ENCODE measurements at places on chromosomes 3 and 15.

DNA sequence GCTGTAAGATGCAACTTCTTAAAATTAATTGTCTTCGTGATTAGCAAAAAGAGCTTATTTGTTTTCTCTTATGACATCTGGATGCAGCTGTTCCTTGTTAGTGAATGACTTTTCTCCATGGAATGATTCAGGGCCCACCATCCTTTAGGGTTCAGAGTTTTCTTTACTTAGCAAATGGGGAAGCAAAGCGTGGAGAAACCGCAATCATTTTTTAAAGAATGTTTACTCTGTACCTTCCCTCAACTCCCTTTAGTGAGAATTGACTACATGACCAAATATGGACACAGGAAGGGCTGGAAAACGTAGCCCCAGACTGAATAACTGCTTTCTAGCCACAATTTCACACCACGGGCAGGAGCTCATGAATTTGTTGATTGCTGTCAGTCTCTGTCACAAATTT is 130.1 kb downstream of the EDEM1 start:
- no peak for DNase-seq

DNA sequence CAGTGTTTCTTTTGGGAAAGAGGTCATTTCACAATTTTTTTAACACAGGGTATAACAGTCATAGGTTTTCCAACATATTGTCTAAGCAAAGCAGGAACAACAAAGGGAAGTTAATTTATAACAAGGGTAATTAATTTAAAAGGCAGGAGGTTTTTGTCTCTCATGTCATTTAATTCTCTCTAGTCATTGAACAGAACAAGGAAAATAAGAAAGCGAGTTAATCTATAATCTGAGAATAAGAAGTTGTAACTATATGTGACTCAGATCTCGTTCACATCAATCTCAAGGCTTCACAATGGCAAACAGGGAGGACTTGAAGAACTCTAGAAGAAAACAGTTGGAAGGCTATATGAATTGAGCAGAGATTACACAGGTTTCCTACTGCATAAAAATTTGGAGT is 579.8 kb upstream of the CCDC54 start:
- DNase-seq = no peak

DNA sequence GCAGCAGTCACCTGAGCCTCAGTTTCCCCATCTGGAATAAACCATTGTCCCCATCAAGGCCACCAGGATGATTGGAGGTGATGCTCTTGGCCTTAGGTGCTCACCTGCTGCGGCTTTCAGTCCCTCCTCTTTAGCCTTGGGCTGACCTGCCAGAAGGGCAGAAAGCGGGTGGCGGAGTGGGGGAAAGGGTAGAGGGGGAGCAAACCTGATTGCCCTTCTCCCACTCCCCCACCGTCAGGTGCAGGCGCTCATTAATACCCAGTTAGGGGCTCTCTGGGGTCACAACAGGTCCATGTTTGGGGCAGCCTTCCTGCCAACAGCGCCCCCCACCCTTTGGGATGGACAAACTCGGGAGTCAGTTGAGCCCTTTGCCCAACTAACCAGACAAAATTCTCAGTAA is 50.5 kb downstream of the GRIP2 start:
- no peak for DNase-seq

DNA sequence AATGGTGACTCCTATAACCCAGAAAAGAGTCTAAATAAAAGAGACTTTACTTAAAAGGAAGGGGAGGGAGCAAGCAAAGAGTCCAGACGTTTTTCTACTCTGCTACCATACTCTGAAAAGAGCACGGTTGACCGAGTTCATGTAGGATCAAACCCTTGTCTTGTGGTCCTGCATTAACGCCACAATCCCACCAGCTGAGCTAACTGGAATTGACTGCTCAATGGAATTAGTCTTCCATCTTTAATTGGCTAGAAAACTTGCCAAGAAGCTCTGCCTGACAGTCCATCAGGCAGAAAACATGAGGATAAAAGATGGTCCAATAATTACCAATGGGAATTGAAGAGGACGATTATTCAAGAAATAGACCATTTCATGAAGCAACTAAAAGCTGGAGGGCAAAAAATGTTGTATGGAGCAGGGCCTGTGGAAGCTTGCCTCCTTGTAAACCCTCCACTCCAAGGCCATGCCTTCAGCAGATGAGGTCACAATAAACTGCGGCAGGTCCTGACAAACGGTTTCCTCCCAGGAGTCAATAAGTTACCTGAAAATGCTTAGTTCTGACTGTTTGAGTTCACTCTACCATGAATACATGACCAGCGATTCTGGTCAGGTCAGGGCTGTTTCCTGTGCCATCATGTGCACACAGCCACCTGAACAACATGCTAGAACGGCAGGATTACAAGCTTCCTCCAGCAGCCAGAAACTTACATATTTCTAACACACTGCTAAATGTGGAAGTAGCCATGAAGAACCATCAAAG is 35.6 kb upstream of the ARHGEF3 start:
- no peak for DNase-seq

- DNase-seq = no peak
Observed at GRCh38 chr3:126573492-126574117, 14.9 kb upstream of the C3orf22 start.

- no peak for DNase-seq
Observed at GRCh38 chr3:142211034-142211433, 14.4 kb downstream of the GK5 start.
